ENCODE measurements at places on chromosomes 6 and 20.

GRCh38 chr6:109944448-109944847 is 33.7 kb upstream of the GPR6 start:
- no peak for DNase-seq

GRCh38 chr6:151661928-151662327 is 145.6 kb upstream of the ESR1 start:
- DNase-seq: no peak

GRCh38 chr20:19330731-19331130 is 118.3 kb downstream of the SLC24A3 start:
- DNase-seq: no peak

DNA sequence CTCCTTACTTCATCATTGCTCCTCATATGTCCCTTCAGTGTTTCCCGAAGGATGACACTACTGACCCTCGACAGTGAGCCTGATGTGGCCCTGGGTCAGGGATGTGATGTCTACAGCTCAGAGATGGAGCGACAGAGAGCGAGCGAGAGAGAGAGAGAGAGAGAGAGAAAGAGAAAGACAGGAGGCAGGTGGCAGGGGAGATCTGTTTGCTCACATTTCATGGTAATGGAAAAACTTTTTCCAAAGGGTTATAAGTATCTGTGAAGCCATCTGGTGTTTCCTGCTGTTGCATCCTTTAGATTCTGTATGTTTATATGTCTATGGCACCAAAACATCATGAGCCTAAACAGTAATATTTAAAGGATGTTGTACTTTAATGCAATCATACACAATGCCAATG is 77.2 kb downstream of the PPP1R3G start:
- DNase-seq: no peak

DNA sequence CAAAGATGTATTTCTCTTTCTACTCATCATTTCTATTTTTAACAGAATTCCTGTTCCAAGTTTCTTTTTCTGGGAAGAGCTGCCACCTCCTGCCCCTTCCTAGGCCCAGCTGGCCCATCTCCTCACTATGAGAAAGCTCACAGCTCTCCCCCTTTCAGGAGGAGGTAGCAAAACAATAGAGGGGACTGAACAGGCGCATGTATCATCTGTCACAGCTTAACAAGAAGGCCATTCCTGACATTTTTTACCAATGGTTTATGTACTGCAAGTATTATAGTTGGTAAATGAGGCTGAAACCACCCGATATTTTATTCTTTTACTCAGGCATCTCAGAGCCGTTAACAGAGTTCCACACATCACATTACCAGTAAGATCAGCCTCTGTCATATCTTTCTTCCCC is 103.7 kb upstream of the MTHFD1L start:
- DNase-seq: no peak

DNA sequence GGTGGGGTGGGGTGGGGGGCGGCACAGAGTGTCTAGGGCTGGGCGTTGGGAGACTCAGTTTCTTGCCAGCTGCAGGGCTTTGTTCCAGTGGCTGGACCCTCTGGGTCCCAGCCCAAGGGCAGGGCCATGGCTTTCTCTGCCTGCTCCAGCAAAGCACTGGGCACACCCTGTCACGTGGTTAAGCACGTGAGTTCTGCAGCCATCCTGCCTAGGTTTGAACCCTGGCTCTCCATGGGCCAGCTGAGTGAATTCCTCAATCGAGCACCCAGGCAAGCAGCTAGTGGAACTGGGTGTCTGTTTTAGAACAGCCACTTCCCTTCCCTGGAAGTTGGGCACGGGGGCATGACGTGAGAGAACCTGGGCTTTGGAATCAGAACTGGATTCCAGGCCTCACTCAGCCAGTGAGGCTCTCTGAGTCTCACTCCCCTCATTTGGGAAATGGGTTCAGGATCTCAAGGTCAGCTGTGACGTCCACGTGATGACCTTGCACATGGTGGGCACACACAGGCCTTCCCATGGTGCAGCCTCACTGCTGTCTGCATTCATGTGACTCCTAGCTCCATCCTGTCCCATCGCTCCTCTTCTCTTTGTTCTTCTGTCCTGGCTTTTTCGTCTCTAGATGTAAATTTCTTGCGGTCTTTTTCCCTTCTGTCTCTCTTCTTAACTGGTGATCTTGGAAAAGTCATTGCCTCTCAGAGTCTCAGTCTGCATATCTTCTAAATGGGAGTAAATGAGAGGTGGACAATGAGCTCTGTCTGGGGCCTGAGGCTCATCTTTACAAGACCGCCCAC is 45.9 kb downstream of the NOL4L start:
- no peak for DNase-seq

GRCh38 chr6:76439811-76440210 is 367.3 kb upstream of the IMPG1 start:
- DNase-seq: no peak

DNA sequence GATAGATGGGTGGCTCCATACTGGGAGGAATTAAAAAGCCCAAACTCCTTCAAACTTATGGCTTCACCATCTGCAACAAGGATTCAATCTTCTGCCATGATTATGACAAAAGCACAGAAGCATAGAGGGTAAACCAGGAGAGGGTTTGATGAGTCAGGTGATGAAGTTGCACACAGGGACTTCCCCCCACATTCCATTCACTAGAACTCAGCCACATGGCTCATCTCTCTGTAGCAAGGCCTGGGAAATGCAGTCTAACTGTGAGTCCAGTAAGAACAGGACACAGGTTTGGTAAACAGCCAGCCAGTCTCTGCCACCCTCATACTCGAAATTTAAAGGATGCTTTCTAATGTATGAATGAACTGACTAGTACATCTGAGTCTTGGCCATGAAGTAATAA is 142.9 kb downstream of the HIVEP2 start:
- DNase-seq: no peak

GRCh38 chr6:137222381-137222780 is 3.2 kb upstream of the IFNGR1 start:
- no peak for DNase-seq

DNA sequence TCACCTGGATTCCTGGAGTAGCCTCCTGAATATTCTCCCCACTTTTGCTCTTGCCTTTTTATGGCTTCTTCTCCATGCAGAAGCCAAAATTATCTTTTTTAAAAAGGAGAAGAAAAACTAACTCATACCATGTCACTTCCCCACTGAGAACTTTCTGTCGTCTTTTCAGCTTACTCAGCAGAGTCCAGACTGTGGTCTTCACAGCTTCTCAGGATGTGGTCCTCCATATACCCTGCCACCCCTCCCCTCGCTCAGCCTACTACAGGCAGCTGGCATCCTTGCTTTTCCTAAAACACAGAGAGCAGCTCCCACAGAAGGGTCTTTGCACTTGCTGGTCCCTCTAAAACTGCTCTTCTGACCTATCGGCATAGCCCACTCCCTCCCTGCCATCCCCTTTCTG is 89.4 kb upstream of the ISM1 start:
- no peak for DNase-seq

DNA sequence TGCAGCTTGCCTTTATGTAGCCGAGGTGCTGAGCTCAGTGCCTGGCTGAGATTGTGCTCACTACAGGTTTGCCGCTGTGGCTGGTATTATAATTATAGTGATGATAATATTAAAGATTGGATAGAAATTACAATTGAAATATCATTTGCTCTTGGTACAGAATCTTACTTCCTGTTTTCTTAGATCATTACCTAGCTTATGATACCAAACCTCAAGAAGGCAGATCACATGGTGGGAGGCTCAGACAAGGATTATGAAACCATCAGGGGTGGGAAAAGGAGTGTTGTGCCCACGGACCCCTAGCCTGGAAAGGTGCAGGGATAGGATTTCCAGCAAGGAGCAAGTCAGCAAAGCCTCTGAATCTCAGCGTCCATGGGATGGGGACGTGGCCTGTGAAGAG is 70.6 kb downstream of the IGF2R start:
- DNase-seq: no peak

DNA sequence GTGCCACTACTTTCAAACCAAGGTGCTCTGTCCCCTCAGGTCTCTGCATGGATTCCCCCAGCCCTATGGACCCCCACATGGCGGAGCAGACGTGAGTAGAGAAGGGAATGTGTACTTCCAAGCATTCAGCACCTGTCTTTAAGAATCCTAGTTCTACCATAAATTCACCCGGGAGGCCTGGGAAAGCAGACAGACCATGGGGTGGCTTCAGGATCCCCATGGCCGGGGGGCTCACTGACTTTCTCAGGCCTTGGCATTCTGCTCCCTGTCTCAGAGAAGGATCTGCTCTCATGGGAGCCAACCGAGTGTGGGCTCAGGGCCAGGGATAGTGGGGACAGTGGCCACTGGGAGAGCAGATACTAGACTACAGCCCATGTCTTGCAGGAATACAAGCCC is 2.3 kb downstream of the CDC25B start:
- DNase-seq: no peak

DNA sequence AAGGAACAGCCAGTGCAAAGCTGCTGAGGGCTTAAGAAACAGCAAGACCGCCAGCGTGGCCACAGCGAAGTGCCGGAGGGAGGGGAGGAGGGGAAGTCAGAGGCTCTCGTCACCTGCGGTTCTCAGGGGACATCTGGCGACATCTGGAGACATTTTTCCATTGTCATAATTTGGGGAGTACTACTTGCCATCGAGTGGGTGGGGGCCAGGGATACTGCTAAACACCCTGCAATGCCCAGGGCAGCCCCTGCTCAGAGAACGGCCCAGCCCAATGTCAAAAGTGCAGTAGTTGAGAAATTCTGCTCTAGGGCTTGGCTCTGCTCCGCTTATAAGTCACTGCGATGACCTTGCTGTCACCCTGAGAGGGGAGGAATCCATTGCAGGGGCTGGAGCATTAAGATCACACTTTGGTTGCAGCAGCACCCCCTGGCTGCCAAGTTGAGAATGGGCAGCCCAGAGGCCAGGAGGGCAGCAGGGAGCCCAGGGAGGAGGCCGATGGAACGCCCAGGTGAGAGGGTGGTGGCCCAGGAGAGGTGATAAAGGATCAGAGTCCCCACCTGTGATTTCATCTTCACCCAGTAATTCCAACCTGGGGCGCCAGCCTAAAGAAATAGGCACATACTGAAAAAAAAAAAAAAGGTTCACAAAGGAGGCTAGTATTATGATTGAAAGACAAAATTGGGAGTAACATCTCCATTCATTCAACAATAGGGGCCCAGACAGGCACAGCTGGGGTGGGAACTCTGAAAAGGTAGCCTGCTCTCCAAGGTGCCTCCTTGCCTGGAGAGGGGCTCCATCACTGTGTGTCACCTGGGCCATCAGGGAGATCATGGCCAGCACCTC is 218.2 kb downstream of the BMP7 start:
- DNase-seq: no peak

DNA sequence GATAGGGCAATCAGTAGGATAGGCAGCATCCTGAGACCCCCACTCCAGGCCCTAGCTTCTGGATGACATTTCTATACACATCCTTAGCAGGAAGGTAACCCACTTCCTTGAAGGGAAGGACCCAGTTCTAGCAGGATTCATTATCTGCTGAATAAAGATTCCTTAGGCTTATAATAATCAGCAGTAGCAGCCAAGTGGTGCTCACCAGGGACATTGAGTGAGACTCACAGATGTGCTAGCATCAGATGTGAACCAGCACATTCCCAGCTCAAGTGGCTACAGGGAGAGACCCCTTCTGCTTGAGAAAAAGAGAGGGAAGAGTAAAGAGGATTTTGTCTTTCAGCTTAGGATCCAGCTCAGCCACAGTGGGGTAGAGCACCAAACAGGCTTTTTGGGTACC is 244.8 kb upstream of the UFL1 start:
- DNase-seq: no peak

DNA sequence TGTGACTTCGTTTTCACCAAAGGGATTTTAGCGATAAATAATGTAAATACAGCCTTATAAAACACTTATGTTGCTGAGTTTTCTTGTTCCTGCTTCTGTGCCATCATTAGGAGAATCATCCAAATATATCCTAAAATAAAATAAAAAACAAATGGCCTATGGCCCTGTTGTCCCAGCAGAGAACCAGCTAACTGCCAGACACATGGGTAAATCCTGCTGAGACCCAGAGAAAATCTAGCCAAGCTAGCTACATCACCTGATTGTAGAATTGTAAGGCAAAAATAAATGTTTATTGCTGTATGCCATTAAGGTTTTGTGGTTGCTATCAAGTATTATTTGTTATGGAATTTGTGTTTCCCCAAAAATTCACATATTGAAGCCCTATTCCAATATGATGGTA is 631.2 kb upstream of the SYNCRIP start:
- no peak for DNase-seq

DNA sequence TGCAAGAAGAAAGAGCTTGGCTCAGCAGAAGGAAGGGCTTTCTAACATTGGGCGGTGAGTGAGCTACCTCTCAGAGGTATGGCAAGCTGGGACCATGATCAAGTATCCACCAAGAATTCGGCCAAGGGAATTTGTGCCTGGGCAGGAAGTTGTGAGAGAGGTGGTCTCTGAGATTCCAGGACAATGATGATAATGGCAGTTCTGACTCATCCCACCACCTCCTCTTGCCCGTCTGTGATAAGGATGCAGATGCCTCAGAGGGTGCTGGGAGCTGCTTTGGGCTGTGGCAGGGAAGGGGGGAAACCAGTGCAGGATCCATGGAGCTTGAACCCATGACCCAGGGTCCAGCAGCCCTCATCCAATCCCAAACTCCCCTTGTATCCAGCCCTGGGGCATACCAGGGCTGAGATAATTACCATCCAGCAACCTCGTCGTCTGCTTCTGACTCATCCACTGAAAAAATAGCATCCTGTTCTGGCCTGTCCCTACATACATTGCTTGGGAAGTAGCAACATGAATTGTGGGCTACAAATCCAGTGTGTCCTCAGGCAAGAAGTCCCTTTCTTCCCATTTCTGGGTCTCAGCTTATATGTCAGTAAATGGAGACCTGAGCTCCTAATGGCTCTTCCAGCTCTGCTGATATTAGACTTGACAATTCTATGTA is 5.9 kb downstream of the TGM6 start:
- no peak for DNase-seq

GRCh38 chr20:52001999-52002666 is 189.4 kb downstream of the ZFP64 start:
- no peak for DNase-seq

DNA sequence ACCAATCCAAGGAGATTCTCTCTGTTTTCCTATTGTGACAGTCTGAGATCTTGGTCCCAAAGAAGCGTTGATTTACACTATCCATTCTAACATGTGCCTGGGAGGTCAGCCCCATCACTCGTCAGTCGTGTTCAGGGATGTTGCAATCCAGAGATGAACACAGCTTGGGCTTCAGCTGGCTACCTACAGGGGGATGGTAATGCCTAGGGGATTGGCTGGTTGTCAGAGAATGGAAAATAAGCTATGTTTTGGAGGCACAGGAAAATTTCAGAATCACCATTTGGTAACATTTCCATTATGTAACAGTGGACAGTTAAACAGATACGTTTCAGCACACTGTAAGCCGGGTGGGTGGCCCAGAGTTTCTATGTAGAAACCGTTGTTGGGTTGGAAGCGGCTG is 147.1 kb upstream of the RALGAPA2 start:
- no peak for DNase-seq

DNA sequence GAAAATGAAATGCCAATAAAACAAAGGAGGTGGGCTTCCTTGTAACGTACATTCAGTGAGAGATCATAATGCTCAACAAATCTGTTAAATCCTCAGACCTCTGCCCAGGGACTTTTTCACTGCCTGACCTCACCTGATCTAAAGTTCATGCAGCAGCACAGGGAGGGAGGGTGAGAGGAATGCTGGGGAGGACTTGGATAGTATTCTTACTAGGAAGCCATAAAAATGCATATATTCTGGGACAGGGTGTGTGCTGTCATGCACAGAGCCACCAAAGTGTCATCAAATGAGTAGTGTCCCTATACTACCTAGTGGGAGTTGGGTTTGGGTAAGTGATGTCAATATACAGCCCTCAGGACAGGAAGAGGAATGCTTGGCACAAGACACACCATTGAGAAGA is 32.6 kb downstream of the CLIC5 start:
- DNase-seq: no peak
